Fibroblast of skin of left quadriceps (primary cell): ENCODE measurements at places on chromosomes 6 and 20.

GRCh38 chr6:11043378-11043960 is 636 bp downstream of the ELOVL2 start:
- DNase-seq: no peak

- DNase-seq: peak; percentile 15
Measured at GRCh38 chr6:47631269-47631772, 67.1 kb upstream of the ADGRF4 start.

- no peak for DNase-seq
Measured at GRCh38 chr20:47708140-47708807, 77.0 kb downstream of the SULF2 start.

- no peak for DNase-seq
Measured at GRCh38 chr6:20013066-20013861, 176.1 kb downstream of the ID4 start.

DNA sequence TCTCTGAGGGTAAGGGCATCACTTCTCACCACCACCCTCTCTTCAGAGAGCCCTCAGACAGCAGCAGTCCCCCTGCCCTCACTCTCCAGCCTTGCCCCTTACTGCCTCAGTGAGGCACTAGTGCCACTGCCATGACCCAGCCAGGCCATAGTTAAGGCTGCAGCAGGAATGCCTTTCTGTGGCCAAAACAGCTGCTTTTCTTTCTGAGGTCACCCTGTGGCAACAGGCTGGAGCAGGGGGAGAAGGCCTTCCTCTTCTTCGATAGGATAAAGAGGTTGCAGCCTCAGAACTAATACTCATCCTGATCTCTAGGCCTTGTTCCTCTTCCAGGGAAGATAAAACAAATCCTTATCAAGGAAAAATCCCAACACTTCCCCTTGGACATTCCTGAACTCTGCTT is 56.8 kb upstream of the ECI2 start:
- no peak for DNase-seq

- no peak for DNase-seq
Measured at GRCh38 chr20:53445932-53446331, 147.7 kb downstream of the ZNF217 start.

- DNase-seq: no peak
Measured at GRCh38 chr20:13089950-13090469, 81.2 kb downstream of the SPTLC3 start.

GRCh38 chr6:103215847-103216246 is 1643.9 kb downstream of the HACE1 start:
- no peak for DNase-seq

DNA sequence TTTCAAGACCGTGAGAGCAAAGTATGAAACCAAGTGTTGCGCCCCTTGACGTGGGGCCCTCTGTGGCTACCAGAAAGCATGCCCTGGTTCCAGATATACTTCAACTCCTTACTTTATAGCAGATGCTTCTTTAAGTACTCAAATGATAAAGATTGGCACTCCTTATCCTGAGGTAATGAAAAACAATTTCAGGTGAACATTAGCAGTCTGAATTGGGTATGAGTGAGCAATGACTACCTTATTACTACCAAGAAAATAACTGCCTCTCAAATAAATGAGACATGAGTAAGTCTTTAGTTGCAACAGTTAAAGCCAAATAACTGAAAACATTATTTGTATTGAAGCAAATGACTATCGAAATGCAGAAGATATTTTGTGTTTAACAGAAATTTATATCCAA is 408.7 kb downstream of the MMUT start:
- no peak for DNase-seq

DNA sequence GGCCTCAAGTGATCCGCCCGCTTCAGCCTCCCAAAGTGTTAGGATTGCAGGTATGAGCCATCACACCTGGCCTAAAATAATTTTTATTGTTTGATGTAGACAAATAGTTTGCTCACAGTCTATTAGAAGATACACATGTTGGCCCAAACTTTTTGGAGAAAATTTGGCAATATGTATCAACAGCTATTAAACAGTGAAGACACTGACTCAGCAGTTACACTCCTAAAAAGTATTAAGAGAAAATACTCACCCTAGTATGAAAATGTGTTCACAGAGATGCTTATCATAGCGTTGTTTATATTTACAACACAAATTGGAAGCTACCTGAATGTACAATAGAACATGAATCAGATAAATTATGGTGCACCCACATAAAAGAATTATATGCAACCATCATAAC is 173.1 kb downstream of the WDR27 start:
- DNase-seq: no peak

DNA sequence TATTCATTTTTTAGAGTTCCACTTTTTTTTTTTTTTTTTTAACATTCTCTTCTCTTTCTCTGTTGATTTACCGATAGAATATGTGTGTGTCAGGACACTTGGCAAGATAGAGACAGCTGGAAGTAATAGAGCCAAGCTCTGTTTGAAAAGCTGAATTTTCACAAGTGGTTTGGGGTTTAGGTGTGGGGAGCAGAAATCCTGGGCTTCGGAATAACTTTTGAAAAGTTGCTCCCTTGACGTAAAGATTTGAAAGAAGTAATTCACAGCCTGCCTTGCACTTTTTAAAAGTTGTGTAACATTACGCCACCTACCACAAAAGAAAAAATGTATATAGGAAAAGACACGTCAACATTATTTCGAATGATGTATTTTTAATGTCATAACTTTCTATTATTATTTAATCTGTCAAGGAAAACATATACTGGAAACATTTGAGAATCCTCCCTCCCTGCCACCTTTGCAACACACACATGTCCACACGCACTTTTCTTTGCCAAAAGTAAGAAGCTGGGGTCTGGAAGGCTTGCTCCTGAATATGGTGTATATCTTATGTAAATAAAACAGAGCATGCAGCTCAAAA is 917.9 kb downstream of the KIF16B start:
- peak; percentile 51 for DNase-seq

GRCh38 chr20:37903317-37904007 is 535 bp downstream of the VSTM2L start:
- no peak for DNase-seq

- DNase-seq: no peak
Measured at GRCh38 chr6:33317419-33317668, 200 bp downstream of the ZBTB22 start.

GRCh38 chr6:12294851-12295536 is 4.8 kb downstream of the EDN1 start:
- no peak for DNase-seq

DNA sequence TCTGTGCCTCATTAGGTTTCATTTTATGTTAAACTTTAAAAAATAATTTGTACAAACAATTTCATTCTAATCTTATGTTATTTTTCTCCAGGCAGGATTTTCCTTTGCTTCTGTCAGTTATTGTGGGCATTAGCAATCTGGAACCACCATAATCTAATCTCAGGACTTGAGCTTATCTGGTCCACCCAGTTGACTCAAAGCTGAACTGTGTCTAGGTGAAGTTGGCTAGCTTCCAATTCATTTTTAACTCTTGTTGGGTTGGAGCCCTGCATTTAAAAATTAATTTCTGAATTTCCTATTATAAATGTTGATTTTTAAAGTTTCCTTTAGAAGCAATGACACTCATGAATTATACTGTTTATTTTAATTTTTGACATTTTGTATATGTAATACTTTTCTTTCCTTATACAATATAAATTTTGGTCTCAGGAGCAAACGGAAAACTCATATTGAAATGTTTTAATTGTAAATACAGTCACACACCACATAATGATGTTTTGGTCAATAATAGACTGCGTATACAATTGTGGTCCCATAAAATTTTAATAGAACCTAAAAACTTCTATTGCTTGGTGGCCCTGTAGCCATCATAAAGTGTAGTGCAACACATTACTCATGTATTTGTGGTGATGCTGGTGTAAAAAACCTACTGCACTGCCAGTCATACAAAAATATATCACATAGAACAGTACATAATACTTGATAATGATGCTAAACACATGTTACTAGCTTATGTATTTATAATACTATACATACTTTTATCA is 121.3 kb downstream of the CLVS2 start:
- DNase-seq: no peak

DNA sequence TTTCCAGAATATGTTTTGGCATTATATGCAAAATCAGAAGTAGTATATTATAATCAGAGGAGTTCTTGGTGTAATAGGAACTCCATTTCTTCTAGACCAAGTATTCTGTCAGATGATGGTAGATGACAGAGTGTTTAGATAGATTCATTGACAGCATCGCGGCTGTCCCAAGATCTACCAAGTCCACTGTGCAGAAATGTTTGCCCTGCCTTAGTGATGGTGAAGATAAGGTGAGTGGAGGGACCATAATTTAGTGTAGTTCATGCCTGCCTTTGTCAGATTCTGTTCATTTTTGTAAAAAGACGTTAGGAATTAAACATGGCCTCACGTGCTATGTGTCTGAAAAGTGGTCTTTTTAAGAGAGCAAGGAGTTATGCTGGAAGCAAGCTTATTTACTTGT is 270.1 kb downstream of the ARID1B start:
- DNase-seq: no peak

DNA sequence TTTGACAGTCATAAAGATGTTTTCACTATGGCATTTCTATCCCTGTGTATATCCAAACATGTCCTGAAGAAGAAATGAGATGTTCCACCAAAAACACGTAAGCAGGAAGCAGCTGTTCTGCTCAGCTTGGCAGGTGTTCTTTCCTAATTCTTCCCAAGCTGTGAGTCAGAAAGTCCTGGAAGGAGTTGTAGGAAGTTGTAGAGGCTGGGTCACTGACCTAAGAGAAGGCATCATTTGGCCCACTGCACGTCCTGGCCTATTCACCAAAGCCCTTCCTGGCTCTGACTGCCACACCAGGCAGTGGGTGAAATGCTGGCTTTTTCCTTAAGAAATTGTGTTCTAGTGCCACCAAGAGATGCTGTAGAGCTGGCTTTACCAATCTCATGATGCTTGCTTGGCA is 40.3 kb downstream of the STX11 start:
- no peak for DNase-seq

DNA sequence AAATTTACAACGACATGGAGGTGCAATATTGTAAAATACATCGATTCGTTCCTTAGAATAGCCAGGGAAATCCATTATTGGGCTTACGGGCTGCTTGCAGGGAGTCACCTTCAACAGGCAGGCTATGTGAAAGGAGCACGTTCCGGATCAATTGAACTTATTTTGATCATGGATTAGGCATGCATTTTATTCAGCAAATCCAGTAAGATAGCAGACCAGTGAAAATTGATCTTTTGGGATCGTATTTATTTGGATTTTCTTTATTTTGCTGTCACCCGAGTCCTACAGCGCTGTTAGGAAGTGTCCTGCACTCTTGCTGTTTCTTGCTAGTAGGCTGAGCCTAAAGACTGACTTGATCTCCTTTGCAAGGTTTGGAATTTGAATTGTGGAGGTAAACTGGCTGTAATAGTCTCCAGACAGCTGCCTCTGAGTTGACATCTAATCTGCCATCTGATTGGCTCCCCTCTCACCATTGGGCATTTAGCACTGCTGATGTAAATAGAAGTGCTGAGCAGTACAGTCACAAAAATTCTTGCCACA is 3.0 kb downstream of the ARID1B start:
- peak; percentile 86 for DNase-seq
